ENCODE measurements at places on chromosomes 3 and 15. TPM values are rescaled to one million over a fixed set of nuclear protein-coding genes. Genes with fewer than 3 reads are reported as not detected.
A peak's percentile ranks its signal among the peaks of the same experiment; 100 is the strongest.

Gene TRAK1
- 39.2 TPM for total RNA-seq

Gene CLPX
- total RNA-seq: 28.9 TPM

Gene SLC51B
- not detected for total RNA-seq

Gene DHFR2
- total RNA-seq: 5.2 TPM

Gene MESP2
- 0.32 TPM for total RNA-seq

Gene CCR3
- total RNA-seq: not detected

Gene GOLGA6L10
- 1.5 TPM for total RNA-seq

Gene RBP2
- total RNA-seq: not detected

- DNase-seq: peak; percentile 81
Observed at GRCh38 chr15:33310481-33311311, at the start of gene RYR3. TSS of gene RYR3 (plus strand) at chr15:33310967. CDS start at chr15:33311046, 79 bp downstream.

DNA sequence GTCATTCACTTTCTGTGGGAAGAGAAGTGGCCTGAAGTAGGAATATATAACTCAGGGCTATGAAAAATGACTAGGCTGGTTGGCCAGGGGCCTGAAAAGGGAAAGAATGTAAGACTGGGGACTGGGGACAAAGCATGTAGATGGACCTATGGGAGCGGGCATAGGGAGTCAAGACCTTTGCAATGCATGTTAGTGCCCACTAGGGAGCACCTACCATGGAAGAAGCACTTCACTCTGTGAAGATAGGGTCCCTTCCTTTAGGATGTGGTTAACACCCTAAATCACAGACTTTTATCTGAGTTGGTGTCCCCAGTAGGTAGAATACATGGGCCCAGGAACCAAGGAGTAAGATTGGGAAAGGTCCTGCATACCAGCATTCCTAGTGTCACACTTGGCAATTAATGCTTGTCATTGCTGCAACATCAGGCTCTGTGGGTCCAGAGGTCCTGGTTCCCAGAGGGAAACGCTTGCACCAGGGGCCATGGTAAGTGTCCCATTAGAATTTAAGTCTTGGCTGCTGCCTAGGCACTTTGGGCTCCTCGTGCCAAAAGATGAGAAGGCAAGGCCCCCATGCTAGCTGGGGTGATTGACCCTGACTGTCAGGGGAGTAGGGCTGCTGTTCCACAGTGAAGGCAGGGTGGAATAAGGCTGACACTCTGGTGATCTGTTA lies 79.6 kb downstream of the CRYGS start:
- no peak for DNase-seq

GRCh38 chr3:111971533-111972130 lies 7.2 kb upstream of the ABHD10 start:
- no peak for DNase-seq

GRCh38 chr15:73284090-73284716 lies 84.6 kb downstream of the HCN4 start:
- no peak for DNase-seq

DNA sequence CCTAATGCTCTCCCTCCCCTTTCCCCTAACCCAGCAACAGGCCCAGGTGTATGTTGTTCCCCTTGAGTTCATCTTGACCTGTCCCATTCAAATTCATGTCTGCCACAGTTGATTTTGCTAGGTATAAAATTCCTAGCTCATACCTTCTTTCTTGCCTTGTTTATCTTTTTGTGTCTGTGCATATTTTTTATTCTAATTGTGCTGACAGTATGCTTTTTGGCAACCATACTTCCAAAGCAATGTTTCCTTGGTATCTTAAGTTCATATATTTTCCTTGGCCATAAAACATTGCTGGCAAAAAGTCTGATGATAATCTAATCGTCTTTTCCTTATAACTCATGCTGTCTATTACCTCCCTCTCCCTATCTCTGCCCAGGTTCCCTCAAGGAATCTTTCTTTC lies 15.5 kb downstream of the LNP1 start:
- no peak for DNase-seq

DNA sequence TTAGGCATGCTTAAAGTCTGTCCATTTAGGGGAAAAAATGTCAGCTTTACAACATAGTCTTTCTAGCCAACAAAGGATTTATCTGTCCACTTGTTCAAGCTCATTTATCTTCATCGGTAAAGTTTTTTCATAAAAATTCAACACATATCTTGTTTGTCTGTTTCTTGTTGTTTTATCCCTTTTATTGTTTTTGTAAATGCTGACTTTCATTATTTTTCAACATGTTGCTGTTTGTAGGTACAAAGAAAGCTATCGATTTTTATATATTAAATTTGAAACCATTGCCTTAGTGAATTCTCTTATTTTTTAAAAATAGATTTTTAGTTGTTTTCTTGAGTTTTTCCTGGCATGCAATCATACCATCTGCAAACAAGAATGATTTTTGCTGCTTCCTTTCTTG lies 185.8 kb downstream of the NSMCE3 start:
- DNase-seq: no peak

DNA sequence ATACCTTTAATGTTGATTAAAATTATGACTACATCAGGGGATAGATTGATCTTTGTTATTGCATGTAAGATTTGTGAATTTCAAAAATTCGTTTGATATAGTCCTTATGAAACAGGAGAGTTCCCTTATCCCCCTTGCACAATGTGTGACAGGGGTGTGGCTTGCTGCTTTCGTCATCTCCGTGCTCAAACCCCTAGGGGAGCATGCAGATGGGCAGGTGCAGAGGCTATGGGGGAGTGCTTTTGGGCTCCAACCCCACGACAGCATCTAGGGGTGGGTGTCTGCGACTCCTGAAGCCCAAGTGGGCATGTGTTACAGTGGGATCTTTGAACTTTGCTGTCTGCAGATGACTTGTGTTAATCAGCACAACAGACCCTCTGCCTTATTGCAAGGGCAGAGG lies 360.1 kb upstream of the GOLIM4 start:
- DNase-seq: no peak

DNA sequence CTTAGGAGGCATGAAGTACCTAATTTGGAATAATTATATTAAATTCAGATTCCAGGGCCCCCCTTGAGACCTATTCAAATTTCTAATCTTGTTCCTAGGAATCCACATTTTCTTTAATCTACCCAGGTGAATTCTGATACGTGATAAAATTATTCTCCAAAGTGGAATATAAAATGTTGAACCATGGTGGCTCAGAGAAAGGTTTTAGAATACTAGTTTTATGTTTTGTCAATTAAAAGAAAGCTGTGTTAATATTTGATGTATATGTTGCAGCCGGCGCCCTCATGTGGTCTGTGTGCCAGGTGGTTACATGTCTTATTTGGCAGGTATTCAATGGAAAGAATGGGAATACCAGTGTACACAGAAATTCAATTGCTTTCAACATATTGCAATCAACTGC lies 321.8 kb downstream of the FEZF2 start:
- no peak for DNase-seq

DNA sequence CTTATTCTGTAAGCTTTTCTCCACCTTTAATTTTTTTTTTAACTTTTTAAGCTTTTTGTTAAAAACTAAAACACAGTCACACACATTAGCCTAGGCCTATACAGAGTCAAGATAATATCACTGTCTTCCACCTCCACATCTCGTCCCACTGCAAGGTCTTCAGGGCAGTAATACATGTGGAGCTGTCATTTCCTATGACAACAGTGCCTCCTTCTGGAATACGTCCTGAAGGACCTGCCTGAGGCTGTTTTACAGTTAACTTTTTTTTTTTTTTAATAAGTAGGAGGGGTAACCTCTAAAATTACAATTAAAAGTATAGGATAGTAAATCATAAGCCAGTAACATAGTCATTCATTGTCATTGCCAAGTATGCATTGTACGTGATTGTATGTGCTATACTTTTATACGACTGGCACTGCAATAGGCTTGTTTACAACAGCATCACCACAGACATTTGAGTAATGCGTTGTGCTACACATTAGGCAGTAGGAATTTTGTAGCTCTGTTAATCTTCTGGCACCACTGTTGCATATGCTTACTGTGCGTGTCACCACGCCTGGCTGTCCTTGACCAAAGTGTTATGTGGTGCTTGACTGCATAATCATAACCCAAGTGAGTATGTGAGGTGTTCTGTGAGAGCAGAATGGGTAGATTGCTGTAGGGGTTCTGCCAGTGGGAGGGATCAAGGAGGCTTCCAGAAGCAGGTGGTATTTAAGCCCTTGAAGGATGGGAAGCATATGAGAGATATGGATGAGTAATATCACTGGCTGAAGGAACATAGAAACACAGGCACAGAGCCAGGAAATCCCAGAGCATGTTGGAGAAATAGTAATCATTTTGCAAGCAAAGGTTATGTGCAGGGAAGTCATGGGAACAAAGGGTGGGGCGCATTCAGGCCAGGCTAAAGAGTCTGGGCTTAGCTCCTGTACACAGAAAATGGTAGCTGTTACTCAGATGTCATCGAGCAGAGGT lies 18.3 kb downstream of the FBXO22 start:
- DNase-seq: peak; percentile 82

DNA sequence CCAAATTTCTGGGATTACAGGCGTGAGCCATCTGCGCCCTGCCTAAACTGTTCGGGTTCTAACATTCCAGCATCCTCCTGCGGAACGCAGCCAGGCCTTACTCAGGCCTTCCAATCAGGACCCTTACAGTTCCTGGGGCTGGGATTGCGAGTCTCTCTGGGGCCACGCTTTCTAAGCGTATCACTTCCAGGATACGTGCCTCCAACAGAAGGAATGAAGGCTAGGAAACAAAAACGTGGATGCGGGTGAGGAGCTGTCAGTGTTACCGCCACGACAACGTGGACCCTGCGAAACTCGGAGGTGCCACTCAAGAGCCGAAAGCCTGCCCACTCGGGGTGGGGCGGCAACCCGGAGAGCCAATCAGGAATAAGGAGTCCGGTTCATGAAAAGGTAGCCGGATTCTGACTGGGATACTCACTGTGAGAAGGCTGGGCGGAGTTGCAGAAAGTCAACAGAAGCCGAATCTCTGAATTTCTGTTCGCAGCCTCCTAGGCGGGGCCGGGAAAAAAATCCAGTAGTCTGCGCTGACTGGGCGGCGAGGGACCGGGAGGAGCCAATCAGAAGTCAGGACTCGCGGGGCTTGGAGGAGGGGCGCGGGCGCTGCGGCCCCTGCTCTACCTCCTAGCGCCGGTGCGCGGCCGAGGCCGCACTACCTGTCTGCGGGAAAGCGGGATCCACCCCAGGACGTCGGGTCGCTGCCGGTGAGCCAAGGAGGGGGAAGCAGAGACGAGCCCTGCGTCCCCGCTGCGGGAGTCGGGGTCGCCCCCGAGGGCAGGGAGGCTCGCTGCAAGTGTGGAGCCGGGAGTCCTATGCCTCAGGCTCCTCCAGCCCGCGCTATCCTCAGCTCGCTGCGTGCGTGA lies at the start of gene HYKK:
HYKK (plus strand) TSS at position 607 of the 860 bp plus-strand sequence. CDS start 5,512 bp downstream, outside the sequence.
- DNase-seq: peak; percentile 95

DNA sequence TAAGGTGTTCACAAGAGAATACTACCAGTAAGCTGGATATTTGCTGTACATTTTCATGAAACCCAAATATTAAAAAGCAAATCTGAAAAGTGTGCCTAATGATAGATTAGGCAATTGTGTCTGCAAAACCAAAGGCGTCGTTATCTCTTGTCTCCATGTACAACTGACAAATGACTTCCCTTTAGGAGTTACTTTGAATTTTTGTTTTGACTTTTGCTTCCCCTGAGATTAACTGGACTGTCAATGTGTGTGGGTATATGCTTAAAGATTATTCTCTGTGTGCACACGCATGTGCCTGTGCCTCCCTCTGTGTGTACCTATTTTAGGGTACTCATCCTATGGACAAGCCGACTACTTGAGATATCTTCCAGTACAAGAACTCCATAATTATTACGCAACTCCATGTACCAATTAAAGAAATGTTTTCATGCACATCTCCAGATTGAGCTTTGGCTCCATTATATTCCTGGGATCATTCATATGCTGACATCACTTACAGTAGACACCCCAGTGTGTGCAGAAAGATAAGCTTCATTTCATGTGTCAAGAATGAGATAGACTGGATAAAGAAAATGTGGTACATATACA lies 431.2 kb upstream of the ADAMTS9 start:
- no peak for DNase-seq

GRCh38 chr3:22981166-22981565 lies 222.0 kb upstream of the UBE2E2 start:
- no peak for DNase-seq

DNA sequence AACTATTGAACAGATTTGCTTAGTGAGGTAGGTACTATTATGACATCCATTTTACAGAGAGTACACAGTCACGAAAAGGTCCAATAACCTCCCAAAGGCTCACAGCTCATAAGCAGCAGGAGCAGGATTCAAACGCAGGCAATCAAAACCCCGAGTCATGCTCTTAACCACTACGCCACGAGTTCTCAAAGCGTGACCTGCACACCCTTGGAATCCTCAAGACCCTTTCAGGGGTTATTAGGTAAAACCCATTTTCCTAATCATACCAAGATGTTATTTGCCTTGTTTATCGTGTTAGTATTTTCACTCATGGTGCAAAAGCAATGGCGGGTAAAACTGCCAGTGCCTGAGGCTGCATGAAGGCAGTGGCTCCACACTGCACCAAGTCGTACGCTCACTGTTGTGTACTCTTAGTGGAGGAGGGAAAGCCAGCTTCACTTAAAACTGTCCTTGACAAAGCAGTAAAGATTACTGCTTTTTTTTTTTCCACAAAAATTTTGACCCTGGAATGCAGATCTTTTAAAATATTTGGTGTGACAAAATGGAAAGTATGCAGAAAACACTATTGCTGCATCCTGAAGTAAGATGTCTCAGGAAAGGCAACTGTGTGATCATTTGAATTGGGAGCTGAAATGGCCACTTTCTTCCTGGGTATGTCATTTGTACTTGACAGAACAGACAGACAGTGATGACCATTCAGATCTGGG lies 96.1 kb downstream of the IGF2BP2 start:
- no peak for DNase-seq

- no peak for DNase-seq
Observed at GRCh38 chr3:80993241-80993945, 768.1 kb downstream of the GBE1 start.

- no peak for DNase-seq
Observed at GRCh38 chr15:73050561-73051295, 1.5 kb upstream of the NEO1 start.

DNA sequence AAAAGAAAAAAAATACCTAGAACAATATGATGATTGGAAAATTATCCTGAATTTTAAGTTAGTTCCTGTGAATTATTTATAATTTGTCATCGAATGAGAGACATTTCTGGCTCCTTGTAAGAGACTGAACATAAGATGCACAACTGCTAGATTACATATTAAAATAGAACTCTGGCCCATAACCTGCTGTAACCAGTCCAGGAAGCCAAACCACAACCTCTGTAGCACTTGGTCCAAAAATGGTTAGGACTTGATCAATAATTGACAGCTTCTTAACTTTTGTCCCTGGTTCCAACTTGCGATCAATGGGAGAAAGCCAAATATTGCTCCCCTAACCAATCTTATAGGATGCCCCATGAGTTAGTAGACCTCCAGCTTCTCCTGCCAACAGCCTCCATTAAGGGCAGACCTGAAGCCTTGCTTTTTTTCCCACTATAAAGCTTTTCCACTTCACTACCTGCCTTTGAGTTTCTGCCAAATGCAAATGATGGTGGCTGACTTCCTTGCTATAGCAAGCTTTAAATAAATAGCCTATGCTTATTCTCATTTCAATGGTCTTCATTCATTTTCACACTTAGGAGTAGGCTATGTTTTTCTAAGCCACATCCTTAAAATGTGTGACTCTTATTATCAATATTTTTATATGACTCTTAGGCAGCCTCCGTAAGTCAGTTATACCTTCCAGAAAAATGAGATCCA lies 224.0 kb upstream of the ARHGEF26 start:
- DNase-seq: no peak

GRCh38 chr3:86914670-86915069 lies 76.3 kb downstream of the VGLL3 start:
- DNase-seq: no peak

- no peak for DNase-seq
Observed at GRCh38 chr3:127265581-127265981, 22.3 kb downstream of the PRR20G start.

Measured in posterior vena cava (tissue), 2 donors.